ENCODE measurements at places on chromosomes 3 and 15.

GRCh38 chr3:82129221-82129801 is 367.9 kb upstream of the GBE1 start:
- no peak for DNase-seq

GRCh38 chr3:157107644-157108133 is 52.3 kb downstream of the CCNL1 start:
- DNase-seq, result no peak

GRCh38 chr3:175312791-175313190 is 453.7 kb downstream of the NAALADL2 start:
- DNase-seq, result no peak

DNA sequence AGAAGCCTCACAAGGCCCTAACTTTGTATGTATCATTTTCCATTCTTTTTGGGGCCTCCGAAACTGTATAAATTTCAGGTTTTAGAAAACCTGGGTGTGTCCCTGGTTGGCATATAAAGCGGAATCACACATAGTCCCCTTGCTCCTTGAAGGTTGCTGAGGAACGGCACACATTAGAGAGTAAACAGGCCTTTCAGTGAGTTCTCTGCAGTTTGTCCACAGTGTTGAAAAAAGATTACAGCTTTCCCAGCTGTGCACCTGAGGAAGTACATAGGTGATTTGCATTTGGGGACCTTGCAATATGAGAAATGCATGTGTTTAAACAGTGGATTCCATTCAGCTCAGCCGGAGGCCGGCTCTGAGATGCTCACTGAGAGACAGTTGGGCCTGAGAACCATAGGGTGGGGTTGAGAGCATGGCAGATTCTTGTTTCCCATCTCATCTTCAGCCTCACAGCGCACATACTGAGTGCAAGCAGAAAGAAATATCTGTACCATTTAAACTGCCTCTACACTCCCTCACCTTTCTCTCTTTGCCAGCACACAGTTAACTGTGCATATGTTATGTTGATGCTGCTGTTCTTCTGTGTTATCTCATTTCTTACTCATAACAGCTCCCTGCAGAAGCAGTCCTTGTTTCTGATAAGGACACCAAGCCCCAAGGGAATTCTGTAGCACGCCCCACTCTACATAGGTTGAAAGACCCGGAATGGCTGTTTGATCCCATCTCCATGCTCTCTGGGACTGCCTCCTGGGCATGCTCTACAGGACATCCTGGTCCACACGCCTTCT is 60.4 kb downstream of the BOC start:
- DNase-seq, result no peak

GRCh38 chr3:112027142-112027541 is 7.4 kb upstream of the TMPRSS7 start:
- no peak for DNase-seq

- DNase-seq, result peak; percentile 86
Observed at GRCh38 chr15:73927476-73928240, 1.4 kb downstream of the LOXL1 start.

DNA sequence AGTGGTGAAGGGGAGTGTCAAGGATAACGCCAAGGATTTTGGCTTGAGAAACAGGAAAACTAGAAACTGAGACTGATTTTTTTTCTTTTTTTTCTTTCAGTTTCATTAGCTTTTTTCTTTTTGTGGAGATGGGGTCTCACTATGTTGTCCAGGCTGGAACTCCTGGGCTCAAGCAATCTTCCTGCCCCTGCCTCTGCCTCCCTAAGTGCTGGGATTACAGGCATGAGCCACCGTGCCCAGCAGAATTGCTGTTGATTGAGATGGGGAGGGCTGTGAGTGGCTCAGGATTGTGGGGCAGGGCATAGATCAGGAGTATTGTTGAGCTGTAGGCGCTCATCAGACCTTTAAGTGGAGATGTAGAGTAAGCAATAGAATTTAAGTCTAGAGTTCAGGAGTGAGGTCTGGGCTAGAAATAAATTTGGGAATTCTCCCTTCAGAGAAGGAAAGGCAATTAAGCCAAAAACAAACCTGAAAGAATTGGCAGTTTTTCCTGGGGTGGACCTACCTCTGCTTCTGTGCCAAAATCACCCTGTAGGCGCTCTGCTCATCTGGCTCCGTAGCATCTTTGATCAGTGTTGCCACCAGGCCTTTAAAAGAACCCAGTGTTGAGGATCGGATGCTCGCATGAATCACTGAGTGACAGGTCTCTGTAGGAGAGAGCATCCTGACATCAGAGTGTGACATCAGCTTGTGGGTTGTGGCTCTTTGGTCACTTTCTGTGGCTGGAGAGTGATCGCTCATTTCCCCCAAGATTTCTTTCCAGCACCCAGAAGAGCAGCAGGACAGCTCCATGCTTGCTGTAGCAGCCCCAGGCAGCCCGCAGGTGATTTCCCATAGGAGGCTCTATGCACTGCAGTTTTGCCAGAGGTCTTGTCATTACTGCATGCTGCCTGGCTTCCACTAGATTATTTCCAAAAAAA is 15.8 kb downstream of the ABHD17C start:
- DNase-seq, result no peak

GRCh38 chr3:71949442-71949841 is 164.5 kb upstream of the PROK2 start:
- DNase-seq, result no peak

DNA sequence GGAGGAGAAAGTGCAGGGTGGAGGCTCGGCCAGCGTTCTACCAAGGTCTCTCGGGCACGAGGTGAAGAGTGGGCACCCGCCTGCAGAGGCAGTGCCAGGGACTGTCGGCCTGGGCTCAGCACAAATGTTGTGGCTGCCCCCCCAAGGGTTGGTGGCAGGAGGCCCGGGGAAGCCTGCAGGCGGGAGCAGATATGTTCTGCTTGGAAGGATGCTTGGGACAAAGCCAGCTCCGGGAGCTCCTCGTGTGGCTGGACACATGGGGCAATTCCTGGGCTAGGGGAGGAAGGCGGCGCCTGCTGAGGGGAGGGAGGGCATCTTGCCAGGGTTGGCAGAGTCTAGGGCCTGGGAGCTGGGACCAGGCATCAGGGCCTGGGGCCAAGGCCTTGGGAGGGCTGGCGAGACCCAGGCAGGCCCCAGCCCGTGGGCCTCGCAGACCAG is 30.4 kb upstream of the FBLN2 start:
- DNase-seq, result no peak

GRCh38 chr3:180072786-180073185 is 36.0 kb upstream of the PEX5L start:
- no peak for DNase-seq

DNA sequence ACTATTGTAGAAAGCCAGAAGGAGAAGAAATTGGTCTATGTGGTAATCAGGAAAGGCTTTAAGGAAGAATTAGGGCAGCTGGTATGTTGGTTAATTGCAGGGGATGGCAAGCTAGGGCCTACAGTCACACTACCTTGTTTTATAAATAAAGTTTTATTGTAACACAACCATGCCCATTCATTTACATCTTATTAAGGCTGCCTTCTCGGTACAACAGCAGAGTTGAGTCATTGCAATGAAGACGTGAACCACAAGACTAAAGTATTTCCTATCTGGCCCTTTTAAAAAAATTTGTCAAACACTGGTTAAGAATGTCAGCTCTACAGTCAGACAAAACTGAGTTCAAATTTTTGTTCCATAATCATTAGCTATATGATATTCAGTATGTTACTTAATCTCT is 8.3 kb downstream of the SERPINI1 start:
- DNase-seq, result no peak

DNA sequence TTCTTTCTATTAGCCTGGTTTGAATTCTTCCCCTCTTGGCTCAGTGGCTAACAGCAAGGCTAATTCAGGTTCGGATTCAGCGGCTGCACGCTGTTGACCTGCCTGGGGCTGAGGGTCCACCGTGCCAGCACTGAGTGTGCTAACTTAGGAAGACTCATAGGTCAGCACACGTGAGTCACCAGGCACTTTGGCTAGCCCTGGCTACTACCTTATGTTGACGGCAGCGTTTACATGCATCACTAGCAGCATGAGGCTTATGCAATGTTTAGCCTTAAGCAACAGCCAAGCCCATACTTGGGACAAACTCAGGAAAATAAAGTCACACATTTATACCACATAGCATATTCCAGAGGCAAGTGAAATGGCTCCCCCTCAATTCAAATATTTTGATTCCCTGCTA is 137.7 kb downstream of the RAB11A start:
- DNase-seq, result no peak

DNA sequence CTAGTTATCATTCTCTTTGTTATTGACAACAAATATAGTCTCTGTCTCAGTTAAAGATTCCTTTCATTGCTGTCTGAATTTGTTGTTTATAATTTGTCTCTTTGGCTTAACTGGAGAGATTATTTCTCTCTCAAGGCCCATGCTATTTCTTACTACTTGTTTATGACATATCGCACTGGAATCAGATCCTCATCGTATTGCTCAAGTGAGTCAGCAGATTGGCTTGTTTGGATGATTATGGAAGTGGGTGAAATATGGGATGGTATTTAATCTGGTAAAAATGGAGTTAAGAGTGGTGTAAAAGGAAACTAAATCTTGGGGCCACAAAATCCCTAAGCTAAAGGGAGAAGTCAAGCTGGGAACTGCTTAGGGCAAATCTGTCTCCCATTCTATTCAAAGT is 613.1 kb downstream of the SI start:
- DNase-seq, result no peak
